ENCODE measurements at places on chromosomes 11 and 22. TPM values are rescaled to one million over a fixed set of nuclear protein-coding genes. Genes with fewer than 3 reads are reported as not detected.

Gene RPS6KA4
- polyA plus RNA-seq = 15.0 TPM

DNA sequence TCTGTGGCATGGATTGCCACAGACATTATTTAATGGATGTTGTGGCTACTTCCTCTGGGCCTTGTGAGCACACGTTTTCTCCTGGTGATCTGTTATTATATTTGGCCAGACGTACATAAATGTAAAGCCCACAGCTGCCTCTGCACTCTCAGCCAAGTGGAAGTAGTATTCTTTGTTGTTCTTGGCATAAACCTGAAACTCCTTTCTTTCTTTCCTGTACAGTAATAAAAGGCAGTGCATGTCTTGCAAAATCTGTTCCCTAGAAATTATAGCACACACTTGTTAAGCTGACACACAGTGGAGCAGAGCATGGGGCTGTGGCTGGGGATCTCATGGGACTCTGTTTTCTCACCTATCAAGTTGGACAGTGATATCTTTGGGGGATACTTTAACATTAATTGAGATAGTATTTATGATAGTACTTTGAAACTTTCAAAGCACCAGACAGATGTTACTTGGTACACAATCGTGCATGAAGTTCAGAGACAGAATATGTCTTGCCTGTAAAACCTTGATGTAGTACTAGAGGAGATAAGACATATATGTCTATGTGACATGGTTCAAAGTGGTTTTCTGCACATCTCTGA is 20.9 kb downstream of the PANX1 start:
- DNase-seq = no peak

- no peak for DNase-seq
These were observed 293 bp downstream of the DUSP8 start for GRCh38 chr11:1571760-1572196.

Gene TRPM5
- polyA plus RNA-seq = not detected

Gene OR5D13
- not detected for polyA plus RNA-seq

Gene TMA7B
- not detected for polyA plus RNA-seq

Gene NTM
- polyA plus RNA-seq = 1.1 TPM

DNA sequence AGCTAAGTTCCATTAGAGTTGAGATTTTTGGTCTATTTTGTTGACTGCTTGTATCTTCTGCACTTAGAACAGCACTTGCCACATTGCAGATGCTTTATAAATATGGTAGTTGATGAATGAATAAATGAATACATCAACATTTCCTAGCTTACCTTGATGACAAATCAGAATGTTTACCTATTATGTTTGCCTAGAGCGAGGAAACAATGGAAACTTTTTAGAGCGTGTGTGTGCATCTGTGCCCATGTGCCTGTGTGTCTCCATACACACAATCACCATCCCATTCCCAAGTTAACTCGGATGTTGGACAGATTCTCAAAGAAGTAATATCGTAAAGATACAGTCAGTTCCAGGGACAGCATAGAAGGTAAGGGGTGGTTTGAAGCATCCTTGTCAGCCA is 139.1 kb downstream of the DBX1 start:
- DNase-seq = no peak

GRCh38 chr22:21865041-21865440 is 2.4 kb downstream of the MAPK1 start:
- peak; percentile 45 for DNase-seq

- no peak for DNase-seq
These were observed 26.8 kb downstream of the RNF141 start for GRCh38 chr11:10514202-10514601.

GRCh38 chr11:71563406-71563805 is 2.0 kb upstream of the KRTAP5-10 start:
- DNase-seq = no peak

GRCh38 chr11:88359541-88359940 is 22.0 kb upstream of the CTSC start:
- no peak for DNase-seq

DNA sequence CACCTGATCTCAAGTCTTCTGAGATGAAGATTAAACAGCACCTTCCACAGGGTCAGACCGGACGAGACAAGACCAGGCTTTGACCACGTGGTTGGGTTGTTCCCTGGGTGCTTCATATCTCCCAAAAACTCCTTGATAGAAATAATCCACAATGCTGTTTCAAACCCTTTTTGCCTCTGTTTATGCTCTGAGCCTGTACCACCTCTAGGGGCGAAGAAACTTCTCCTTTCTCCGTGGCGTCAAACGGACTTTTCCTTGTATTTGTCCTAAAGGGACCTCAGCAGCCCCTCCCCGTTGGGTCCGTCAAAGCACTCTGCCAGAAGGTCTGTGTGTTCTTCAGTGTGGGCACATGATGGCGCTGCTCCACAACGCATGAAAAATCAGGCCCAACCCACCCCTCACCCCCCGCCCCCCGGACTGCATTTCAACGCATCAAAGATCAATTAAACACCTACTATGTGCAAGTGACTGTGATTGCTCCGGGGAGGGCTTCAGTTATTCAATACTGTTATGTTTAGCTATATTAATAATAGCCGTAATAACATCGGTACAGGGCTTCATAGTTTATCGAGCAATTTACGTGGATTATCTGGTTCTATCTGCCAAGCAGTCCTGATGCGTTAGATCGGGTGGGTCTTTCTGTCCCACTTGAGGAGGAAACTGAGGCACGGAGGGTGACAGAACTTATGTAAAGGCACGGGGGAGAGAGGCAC is 17.3 kb upstream of the EIF3D start:
- DNase-seq = peak; percentile 33

Gene LINC01488
- polyA plus RNA-seq = not detected

DNA sequence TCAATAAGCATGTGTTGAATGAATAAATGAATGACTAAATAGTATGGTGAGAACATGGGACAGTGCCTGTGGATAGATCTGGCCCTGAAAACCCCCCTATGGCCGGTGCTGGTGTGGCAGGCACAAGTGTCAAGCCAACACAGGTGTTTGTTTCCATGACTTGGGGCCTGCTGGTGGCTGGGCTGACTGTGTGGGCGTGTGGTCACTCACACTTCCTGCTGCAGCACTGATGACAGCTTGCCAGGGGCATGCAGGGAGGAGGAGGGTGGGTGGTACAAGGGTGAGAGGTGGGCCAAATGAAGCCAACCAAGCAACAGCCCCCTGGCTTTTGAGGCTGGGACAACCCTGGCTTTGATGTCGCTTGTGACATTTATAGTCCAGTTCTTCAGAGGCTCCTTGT is 30.3 kb upstream of the ABCC8 start:
- no peak for DNase-seq

- DNase-seq = no peak
These were observed 220.0 kb upstream of the ZBED5 start for GRCh38 chr11:11077898-11078297.

DNA sequence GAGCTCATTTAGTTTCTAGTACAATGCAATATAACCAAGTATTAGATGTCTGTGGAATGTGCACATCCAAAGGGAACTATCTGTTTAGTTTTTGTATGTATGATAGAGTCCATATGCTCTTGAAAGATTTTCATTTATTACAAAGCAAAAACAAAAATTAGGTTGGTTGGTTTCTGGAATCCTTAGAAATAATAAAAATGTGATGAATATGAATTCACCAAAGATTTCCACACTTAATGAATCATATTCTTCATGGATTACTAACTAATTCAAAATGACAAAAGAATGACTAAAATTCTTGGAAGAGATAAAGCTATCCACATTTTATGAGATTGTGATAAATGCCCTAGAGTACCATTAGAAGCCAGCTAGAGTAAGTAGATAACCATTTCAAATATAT is 261.1 kb downstream of the SBF2 start:
- no peak for DNase-seq

DNA sequence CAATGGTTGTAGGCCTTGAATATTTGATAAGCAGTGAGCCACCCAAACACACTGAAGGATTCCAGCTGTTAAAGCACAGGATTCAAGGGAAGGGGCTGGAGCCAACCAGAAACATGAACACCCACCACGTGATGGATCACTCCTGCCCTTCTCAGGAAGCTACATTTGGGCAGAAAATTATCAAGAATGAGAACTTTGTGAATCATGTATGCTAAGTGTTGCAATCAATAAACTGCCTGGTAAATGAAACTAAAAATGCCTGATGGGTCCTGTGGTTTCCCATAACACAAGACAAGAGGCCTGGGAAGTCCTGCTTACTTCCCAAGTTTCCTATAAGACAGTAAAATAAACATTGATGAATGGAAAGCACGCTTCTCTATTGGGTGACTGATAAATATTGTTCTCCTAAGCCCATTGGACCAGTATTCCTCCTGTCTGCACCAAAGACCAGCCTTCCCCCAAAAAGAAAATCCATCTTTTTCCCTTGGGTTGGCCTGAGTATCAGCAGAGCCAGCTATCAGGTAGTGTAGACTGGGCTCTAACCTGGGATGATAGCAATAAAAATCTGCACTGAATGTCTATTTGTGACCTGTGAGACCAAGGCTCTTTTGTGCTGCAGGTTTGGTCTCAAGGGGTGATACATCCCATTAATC is 98.4 kb downstream of the CCDC83 start:
- DNase-seq = no peak

DNA sequence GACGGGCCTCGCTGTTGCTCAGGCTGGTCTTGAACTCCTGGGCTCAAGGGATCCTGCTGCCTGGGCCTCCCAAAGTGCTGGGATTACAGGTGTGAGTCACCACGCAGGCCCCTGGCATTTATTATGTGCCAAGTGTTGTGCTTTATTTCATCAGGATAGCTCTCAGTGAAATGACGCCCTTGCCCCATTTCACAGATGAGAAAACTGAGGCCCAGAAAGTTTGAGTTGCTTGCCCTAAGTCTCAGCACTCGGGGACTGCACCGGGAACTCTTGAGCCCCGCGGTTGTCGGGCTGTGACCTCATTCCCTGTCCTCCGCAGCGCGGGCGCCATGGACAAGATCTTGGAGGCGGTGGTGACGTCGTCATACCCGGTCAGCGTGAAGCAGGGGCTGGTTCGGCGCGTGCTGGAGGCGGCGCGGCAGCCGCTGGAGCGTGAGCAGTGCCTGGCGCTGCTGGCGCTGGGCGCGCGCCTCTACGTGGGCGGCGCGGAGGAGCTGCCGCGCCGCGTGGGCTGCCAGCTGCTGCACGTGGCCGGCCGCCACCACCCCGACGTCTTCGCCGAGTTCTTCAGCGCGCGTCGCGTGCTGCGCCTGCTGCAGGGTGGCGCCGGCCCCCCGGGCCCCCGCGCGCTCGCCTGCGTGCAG is 7.3 kb downstream of the USP35 start:
- no peak for DNase-seq

GRCh38 chr22:31911565-31912406 is 32.5 kb upstream of the YWHAH start:
- DNase-seq = no peak

DNA sequence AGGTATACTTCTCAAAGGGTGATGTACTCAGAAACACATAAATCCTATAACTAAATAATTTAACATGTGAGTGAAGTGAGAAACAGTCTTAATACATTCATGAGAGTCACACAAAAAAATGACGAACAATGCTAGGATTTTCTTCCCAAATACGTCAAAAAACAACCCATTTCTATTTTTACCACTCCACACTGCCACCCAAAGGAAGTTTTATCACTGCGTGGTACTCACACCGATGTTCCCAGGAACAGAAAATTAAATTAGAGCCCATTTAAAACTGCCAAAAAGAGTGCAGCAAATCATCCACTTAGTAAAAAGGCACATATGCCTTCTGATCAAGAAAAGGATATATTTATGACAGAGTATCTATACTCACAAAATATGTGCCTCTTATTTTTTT is 710.9 kb upstream of the FAT3 start:
- no peak for DNase-seq

Gene ZNF74
- 2.5 TPM for polyA plus RNA-seq

- no peak for DNase-seq
These were observed 2.5 kb downstream of the TSSK2 start for GRCh38 chr22:19133561-19133960.

Gene MMP12
- not detected for polyA plus RNA-seq

DNA sequence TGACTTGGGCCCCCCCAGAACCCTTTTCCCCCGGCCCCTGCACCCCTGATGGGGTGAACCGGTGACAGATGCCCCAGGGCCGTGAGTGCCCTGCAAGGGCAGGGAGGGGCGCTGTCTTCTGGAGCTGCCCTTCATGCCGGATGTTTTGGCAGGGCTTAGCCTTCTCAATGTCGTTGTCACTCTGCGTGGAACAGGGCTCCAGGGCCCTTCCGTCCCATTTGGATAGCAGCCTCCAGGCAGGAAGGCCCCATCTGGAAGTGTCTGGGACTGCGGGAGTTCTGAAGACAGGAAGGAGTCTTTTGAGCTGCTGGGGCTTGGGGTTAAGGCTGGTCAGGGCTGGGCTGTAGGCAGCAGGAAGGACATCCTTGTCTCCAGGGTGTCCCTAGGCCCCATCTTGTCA is 4.6 kb downstream of the FRMD8 start:
- peak; percentile 62 for DNase-seq

DNA sequence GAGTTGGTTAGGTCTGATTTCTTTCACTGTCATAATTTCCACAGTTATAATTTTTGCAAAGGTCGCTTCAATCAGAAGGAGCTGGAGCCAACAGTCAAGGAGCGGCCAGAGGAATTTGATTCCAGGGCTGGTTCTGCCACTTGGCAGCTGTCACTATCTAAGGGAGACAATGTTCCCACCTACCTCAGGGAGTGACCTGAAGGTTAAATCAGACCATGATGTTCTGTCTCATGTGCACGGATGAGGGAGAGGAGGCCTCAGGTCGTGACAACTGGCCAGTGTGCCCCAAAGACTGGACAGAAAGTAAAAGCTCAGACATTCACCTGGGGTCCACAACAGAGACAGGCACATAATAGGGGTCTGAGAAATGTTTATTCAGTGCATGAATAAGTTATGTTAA is 7.6 kb downstream of the MRGPRD start:
- DNase-seq = no peak

- DNase-seq = no peak
These were observed 28.2 kb downstream of the ARHGAP42 start for GRCh38 chr11:100715165-100715761.

DNA sequence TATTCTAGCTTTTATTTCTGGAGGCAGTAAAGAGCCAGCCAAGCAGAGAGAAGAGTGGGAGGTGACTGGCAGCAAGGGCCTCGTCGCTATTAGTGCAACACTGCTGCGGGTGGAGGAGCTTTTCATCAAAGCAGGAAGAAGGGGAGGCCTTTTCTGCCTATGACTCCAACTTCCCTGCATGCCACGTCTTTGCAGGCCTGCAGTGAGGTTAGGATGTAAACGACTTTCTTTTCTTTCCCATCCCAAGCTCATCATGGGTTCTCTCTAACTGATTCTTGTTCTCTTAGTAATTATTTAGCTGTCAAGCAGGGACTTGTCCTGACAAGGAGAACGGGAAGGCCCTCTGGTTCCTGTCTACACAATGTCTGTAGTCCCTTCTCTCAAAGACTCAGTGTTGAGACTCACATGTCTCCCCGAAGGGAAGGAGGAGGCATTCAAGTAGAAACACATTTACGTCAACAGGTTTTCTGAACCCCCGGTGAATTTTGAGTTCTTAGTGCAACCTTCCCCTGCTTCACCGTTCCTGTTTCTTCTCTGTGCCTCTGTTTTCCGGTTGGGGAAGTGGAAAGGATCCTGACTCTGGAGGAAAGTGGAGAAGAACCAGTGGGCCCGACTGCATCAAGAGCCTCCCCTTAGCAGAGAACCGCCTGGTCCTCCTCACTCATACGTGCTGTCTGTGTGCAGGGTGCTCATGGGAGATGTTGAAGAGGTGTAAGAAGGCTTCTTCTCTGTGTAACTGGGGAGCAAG is 56.9 kb downstream of the PACS1 start:
- peak; percentile 68 for DNase-seq

Gene LRFN4
- polyA plus RNA-seq = 22.1 TPM
